Aorta (tissue), 5 donors: ENCODE measurements at places on chromosomes 1 and 21. TPM values are rescaled to one million over a fixed set of nuclear protein-coding genes. Genes with fewer than 3 reads are reported as not detected.

Gene KCNAB2
- 6.6 TPM for polyA plus RNA-seq

GRCh38 chr1:220757441-220757840 lies 9.3 kb downstream of the MTARC2 start:
- no peak for DNase-seq
- no peak overlapping the region for H3K4me3 ChIP-seq
- H3K27me3 ChIP-seq, result no peaks in the 10 kb centered on the region
- H3K36me3 ChIP-seq, result peaks cover 8% of the 10 kb centered on the region
- H3K27ac ChIP-seq, result no peak overlapping the region

DNA sequence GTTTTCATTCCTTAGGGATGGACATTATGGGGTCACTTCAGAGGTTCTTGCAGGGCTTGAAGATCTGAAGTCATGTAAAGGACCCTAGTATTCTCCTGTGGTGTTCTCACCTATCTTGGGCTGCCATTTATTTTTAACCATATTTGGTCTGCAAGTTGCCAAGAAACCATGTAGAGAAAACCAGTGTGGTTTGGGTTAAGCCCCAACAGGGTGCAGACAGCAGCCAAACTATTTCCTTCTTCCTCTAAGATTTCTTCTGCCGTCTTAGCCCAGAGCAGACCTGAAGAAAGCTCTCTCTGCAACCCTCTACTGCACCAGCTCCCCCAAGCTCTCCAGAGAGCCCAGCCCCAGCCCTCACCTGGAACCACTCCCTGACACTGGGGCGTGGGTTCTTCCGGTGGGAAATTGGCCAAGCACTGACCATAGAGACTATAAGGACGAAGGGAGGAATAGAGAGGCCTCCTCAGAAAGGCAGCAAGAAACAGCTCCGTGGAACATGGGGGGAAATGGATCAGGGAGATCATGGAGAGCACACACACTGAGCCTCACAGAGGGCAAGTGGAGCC lies 136.6 kb downstream of the SYF2 start:
- H3K27me3 ChIP-seq, result peaks cover 2% of the 10 kb centered on the region
- no peak overlapping the region for H3K4me3 ChIP-seq
- no peaks in the 10 kb centered on the region for H3K4me1 ChIP-seq
- DNase-seq, result no peak

GRCh38 chr1:15189692-15190370 lies 36.3 kb downstream of the TMEM51 start:
- no peak overlapping the region for H3K4me3 ChIP-seq
- no peaks in the 10 kb centered on the region for H3K36me3 ChIP-seq
- H3K27ac ChIP-seq, result no peak overlapping the region
- no peaks in the 10 kb centered on the region for H3K4me1 ChIP-seq
- DNase-seq, result peak; percentile 48
- no peaks in the 10 kb centered on the region for H3K27me3 ChIP-seq

- peaks cover 4% of the 10 kb centered on the region for H3K4me1 ChIP-seq
- no peak overlapping the region for H3K27ac ChIP-seq
- H3K27me3 ChIP-seq, result no peaks in the 10 kb centered on the region
- H3K4me3 ChIP-seq, result peak overlapping the region; percentile 96
- peak; percentile 52 for DNase-seq
Observed at GRCh38 chr1:202806845-202807450, 1.3 kb downstream of the KDM5B start.

DNA sequence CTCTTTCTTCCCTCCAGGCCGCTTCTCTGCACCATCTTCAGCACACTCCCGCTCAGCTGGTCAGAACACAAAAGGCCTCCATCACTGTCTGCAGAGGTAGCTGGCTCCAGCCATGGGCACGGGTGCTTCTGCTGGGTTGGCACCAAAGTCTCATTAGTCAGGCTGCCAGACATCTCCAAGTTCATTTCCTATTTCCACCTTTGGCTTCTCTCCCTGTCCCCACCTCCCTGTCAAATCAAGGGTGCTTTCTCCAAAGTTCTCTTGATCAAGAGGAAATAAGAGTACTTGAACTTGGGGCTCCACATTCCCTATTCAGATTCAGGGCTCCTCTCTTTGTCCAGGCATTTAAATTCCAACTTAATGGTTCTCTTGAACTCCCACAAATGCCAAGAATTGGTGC lies 33.9 kb upstream of the GRIK3 start:
- H3K4me3 ChIP-seq, result no peak overlapping the region
- H3K27me3 ChIP-seq, result no peaks in the 10 kb centered on the region
- no peak for DNase-seq
- no peaks in the 10 kb centered on the region for H3K36me3 ChIP-seq

DNA sequence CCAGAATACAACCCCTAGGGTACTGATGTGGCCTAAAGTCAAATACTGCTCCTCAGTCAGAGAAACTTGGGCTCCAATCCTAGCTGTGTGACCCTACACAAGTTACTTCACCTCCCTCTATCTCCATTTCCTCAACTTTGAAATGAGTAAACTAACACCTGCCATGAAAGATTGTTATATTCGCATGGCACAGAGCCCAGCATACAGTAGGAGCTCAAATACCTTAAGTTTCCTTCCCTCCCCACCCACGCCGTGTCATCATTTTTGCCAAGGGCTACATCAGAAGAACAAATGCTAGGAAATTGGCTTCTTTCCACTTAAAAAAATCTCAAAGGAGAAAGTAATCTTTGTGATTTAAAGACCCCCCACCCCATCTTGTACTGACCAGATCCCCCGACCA lies 22.2 kb upstream of the ZNF362 start:
- H3K4me1 ChIP-seq, result no peaks in the 10 kb centered on the region
- H3K4me3 ChIP-seq, result no peak overlapping the region
- H3K27ac ChIP-seq, result no peak overlapping the region
- DNase-seq, result no peak
- H3K27me3 ChIP-seq, result no peaks in the 10 kb centered on the region

DNA sequence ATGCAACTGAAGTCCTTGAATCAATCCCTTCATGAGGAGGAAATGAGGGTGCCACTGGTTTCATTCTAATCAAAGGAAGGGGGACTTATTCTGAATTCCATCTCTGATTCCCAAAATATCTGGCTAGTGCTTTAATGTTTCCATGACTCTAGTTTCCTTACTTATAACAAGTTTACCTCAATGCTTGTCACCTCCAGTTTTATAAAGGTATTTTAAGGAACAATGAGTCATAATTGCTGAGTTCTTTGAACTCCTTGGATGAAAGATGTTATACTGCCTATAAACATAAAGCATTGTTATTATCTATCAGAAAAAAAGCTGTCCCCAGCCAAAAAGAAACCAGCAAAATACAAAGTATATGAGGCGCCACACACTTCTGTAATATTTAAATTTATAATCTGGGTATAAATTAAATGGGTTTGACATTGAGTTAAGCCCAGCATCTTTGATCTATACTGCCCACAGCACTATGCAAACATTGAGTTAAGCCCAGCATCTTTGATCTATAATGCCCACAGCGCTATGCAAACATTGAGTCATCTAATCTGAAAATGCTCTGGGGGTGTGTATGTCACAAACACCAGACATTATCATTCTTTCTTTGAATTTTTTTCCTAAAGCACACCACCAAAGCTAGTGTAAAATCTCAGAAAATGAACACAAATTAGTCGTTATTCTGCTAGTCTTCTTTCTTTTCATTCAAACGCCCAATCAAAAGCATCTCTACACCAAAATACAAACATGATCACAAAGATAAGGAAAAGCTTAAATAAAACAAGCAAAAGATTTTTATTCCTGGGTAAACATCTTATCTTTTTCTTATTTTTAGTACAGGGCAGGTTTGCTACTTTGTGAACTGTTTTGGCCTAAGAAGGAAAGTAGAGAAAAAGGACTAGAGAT lies 11.5 kb upstream of the CXADR start:
- H3K27ac ChIP-seq, result no peak overlapping the region
- H3K4me1 ChIP-seq, result no peaks in the 10 kb centered on the region
- H3K36me3 ChIP-seq, result no peaks in the 10 kb centered on the region
- no peak for DNase-seq
- peaks cover 2% of the 10 kb centered on the region for H3K27me3 ChIP-seq
- no peak overlapping the region for H3K4me3 ChIP-seq

DNA sequence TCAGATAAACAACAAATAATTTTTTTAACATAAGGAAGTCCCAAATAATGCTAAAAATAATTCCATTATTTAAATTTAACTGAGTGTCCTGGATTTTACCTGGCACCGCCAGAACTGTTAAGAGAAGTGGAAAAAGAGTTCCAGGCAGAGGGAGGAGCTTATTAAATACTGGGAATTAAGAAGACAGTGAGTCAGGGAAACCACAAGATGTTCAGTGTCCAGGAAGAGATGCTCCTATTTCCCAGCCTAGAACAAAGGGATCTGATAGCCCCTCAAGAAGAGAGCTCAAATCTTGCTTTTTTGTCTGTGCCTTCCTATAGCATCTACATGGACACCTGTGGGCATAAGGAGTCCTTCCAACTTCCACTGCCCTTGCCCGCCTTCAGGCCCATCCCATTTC lies 85.9 kb downstream of the PGM1 start:
- no peak overlapping the region for H3K4me3 ChIP-seq
- no peak overlapping the region for H3K27ac ChIP-seq
- H3K4me1 ChIP-seq, result no peaks in the 10 kb centered on the region
- no peaks in the 10 kb centered on the region for H3K27me3 ChIP-seq
- H3K36me3 ChIP-seq, result no peaks in the 10 kb centered on the region
- DNase-seq, result no peak

Gene C1orf167
- polyA plus RNA-seq, result 2.3 TPM

DNA sequence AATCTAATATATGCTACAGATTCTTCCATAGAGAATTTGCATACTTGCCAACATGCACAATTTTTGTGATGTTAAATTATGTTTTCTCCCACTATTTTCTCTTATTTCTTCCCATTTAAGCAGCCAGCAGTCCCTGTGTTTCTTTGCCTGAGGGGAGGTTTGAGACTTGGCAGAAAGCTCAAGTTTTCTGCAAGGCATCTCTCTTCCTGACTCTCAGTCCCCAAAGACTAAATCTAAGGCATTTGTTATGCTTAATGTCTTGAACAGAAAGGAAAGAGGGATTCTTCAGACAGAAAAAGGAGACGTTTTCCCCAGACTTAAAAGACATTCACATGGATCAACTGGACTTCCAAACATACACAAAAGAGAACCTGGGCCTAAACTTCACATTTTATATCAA lies 354.4 kb downstream of the RYR2 start:
- H3K4me1 ChIP-seq, result no peaks in the 10 kb centered on the region
- H3K4me3 ChIP-seq, result no peak overlapping the region
- no peaks in the 10 kb centered on the region for H3K27me3 ChIP-seq
- no peak overlapping the region for H3K27ac ChIP-seq
- no peak for DNase-seq

Gene OR2AK2
- polyA plus RNA-seq, result not detected

Gene LDLRAD2
- polyA plus RNA-seq, result 9.0 TPM

- H3K4me3 ChIP-seq, result no peak overlapping the region
- H3K27me3 ChIP-seq, result no peaks in the 10 kb centered on the region
Observed at GRCh38 chr1:210750468-210750867, 383.5 kb downstream of the KCNH1 start.

DNA sequence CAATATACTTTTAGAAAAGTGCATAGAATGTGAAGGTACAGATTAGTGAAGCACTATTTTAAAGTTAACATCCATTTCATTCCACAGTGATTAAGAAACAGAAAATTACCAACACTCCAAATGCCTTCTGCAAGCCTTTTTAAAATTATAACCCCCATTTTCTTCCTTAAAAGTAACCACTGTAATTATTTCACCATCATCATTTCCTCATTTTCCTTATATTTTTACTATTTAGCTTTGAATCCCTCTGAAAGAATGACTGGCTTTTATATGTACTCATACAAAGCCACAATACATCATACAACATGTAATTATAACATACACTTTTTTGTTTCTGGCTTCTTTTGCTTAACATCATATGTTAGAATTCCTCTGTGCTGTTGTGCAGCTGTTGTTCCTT lies 6.5 kb upstream of the NEGR1 start:
- no peaks in the 10 kb centered on the region for H3K27me3 ChIP-seq
- H3K4me3 ChIP-seq, result no peak overlapping the region
- H3K36me3 ChIP-seq, result no peaks in the 10 kb centered on the region
- no peak overlapping the region for H3K27ac ChIP-seq

Gene LMOD1
- 368 TPM for polyA plus RNA-seq

DNA sequence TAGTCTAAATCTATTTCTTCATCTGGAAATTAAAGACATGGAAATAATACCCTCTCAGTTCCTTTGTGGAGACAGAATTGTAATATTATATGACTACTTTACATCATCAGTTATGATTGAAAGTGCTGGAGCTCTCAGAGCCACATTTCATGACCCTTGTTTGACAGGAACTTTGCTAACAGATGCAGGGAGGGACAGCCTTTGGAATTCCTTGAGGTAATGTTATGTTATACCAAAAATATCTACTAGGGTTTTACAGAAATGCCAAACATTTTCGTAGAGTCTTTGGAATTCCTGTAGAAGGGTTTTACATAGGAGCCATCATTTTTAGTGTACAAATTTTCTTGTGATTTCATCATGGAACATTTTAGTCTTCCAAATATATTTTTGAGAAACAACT lies 57.4 kb upstream of the ADAMTS5 start:
- no peak overlapping the region for H3K4me3 ChIP-seq
- H3K27ac ChIP-seq, result no peak overlapping the region
- H3K27me3 ChIP-seq, result no peaks in the 10 kb centered on the region
- H3K36me3 ChIP-seq, result no peaks in the 10 kb centered on the region

Gene SLC16A4
- polyA plus RNA-seq, result 19.1 TPM

- peak; percentile 67 for DNase-seq
- H3K4me3 ChIP-seq, result no peak overlapping the region
- H3K36me3 ChIP-seq, result no peaks in the 10 kb centered on the region
- no peaks in the 10 kb centered on the region for H3K27me3 ChIP-seq
- no peaks in the 10 kb centered on the region for H3K4me1 ChIP-seq
Observed at GRCh38 chr21:44930543-44930981, 9.3 kb upstream of the SLX9 start.

- no peak overlapping the region for H3K27ac ChIP-seq
Observed at GRCh38 chr1:228691926-228692325, 43.4 kb upstream of the RHOU start.

DNA sequence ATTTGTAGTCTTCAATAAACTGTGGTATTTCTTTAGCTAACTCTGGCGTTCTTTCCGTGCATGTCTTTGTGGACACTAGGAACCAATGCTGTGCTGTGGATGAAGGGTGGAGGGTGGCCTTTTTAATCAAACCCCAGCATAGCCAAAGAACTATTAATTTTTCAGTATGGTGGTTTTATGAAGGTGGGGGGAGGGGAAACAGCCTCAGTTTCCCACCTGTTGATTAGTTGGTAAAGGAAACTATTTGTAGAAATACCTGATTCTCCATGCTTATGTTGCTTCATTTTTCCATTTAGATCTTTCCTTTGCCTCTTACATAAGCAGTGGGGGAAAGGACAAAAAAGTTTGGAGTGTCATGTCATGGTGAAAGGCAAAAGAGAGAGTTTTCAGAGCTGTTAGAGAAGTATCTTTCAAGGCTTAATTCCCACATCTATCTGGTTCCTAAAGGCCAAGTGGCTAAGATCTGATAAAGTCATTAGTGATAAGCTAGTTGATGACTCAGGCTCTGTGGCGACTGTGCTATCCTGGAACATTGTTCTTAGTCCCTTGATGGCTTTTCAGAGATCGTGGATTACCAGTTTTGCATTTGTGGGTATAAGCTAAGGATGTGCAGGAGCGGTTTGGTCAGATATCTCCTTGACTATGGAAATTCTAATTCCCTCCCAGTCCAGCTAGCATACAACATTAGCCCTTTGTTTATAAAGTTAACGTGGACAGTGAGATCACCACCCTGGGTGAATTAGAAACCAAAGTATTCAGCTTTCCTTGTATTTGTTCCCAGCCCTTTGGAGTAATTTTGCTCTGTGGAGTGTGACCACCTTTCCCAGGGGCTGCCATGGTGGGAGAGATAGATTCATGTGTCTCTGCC lies 8.7 kb upstream of the HAX1 start:
- H3K36me3 ChIP-seq, result peaks cover 22% of the 10 kb centered on the region
- H3K4me3 ChIP-seq, result no peak overlapping the region
- no peaks in the 10 kb centered on the region for H3K4me1 ChIP-seq

- H3K4me1 ChIP-seq, result no peaks in the 10 kb centered on the region
- peak overlapping the region; percentile 33 for H3K27ac ChIP-seq
- no peaks in the 10 kb centered on the region for H3K27me3 ChIP-seq
- H3K4me3 ChIP-seq, result no peak overlapping the region
Observed at GRCh38 chr1:169487133-169487532, 1.4 kb upstream of the SLC19A2 start.

Gene OR6N1
- not detected for polyA plus RNA-seq
